ENCODE measurements at places on chromosomes 1 and 21.
A peak's percentile ranks its signal among the peaks of the same experiment; 100 is the strongest.

- DNase-seq: no peak
Measured at GRCh38 chr1:5580926-5581325, 411.3 kb downstream of the NPHP4 start.

- no peak for DNase-seq
Measured at GRCh38 chr21:21714426-21714825, 716.2 kb downstream of the NCAM2 start.

- no peak for DNase-seq
Measured at GRCh38 chr1:154833841-154834240, 36.2 kb downstream of the KCNN3 start.

GRCh38 chr1:206955476-206956451 lies 9.5 kb upstream of the PIGR start:
- no peak for DNase-seq

DNA sequence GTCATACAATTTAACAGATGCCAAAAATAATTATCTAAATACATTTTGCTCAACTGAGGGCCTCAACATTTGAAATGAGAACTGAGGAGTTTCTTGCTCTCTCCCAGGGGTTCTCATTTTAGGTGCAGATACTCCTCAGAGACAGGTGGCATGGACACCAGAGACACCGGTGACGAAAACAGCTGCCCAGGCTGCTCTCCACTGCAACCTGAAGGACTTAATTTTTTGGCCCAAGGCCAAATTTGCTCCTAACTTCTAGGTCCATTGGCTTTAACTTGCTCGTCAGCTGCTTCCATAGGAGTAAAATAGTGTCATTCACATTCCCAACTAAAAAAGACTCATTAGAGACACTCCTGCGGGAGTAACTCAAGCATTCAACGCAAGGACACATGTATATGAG lies 87.0 kb downstream of the NRIP1 start:
- DNase-seq: no peak

DNA sequence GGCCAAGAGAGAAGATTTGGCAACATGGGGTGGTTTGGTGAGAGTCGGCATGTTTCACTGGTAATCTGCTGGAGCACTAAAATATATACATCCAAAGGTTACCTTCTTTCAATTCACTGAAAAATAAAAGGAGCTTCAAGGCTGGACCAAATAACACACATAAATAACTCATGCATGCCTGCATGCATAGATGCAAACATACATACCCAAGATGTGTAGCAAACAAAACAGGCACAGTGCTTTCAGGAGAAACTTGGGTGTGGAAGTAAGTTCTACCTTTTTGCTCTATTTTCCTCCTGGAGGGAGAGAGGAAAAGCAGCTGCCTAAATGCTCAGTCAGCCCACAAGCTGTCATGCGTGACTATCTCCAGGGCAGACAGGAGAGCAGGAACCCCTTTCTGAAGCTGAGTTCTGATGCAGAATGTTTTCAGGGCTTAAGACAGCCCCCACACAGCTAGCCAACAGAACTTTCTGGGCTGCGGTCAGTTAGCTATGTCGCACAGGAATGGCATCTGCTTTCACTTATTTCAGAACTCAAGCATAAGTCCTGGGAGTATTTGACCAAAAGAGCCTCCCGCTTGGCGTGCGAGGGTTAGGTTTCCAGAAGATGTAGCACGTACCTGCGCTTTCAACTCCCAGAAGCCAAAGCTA lies 166.2 kb downstream of the TOMM20 start:
- DNase-seq: no peak

GRCh38 chr1:41315146-41315822 lies 46.0 kb upstream of the FOXO6 start:
- DNase-seq: no peak

DNA sequence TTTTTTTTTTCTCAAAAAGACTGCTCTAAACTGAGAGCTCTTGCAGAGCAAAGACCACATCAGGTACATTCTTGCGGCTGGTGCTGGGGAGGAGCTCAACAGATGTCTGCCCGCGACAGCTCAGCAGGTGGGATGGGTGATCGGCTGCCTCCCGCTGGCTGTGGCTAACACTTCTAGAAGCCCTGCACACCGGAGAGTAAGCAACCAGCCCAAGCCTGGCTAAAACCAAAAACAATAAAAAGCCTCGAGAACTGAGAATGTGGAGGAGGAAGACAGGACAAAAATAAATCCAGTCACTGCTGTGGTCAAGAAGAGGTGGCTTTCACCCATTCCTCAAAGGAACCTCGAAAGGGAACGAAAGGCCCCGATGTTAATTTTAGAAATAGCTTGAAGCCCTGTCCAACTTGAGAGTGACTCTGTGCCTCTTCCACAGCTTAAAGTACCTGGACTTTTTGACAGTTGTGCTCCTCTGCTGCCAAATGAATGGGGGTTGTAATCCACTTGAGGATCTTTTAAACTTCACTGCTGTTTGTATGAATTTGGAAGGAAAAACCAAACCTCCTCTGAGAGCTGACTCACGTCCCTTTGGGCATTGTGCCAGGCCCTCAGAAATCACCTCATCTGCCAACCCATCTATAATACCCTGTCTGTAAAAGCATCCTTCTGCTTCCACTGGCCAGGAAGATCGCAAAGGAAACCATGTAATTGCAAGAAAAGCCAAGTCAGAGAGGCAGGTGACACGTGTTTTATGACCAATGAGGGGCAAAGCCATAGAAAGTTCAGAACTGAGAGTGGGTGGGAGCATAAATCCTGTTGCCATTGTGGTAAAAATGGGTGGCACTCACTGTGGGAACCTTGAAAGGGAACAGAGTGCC lies 78.6 kb downstream of the KCNN3 start:
- DNase-seq: peak; percentile 62

- no peak for DNase-seq
Measured at GRCh38 chr1:28037206-28037605, 51.2 kb downstream of the EYA3 start.

DNA sequence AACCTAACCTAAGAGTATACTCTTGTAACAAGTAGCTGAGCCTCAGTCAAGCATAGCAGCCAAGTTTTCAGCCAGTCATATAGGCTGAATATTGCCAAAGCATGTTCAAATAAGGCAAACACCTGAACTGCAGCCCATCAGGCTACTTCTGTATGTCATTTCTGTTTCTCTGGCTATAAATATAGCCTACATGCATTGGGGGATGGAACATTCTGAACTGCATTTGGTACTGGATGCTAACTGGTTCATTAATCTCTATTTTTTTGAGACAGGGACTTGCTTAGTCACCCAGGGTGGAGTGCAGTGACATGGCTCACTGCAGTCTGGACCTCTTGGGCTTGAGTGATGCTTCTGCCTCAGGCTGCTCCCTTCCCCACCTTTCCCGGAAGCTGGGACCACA lies 37.3 kb downstream of the MAST2 start:
- no peak for DNase-seq

- DNase-seq: no peak
Measured at GRCh38 chr1:113963281-113963906, 15.9 kb upstream of the OLFML3 start.

GRCh38 chr1:182889997-182890396 lies 50.9 kb downstream of the DHX9 start:
- DNase-seq: no peak

- DNase-seq: no peak
Measured at GRCh38 chr1:15935056-15935950, 40.6 kb downstream of the ZBTB17 start.

GRCh38 chr21:38311765-38312164 lies 55.0 kb downstream of the KCNJ15 start:
- no peak for DNase-seq

DNA sequence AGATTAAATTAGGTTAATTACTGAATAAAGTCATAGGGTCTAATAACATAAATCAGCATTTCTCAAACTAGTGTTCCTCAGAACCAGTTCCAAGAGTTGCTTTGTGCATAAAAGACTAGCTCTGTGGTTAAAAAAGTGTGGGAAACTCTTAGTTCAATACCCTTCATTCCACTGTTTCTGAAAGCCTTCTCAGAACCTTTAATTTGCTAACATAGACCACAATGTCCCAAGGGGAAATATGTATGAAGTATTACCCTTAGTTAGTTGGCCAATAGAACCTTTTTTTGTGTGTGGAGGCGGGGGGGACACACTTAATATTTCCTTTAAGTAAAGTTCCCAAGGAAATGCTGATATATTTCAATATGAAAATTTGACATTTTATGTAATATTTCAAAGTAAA lies 20.4 kb downstream of the ODF2L start:
- no peak for DNase-seq

DNA sequence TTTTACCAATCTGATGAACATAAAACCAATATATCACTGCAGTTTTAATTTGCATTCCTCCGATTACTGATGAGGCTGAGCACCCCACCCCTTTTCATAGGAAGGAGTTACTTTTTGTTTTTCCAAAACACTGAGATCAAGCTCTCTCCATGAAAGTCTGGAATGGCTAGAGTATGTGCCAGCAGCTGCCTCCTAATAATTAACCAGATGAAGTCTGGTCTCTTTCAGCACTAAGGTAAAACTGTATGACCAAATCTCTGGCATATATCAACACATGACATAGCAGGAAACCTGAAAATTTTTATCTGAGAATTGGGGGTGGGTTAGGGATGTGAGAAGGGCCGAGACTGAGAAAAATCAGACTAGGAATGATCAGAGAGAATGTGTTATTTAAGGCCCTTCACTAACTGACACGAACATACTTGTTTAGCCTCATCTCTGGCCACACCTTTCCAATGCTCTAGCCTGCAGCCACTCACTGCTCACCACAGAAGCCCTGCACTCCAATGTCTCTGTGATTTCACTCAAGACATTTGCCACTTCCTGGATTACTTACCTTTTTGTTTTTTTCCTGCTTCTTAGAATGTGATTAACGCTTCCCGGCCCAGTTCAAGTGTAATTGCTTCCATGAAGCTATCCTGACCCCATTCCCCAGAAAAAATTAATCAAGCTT lies 34.7 kb downstream of the WASF2 start:
- DNase-seq: no peak

GRCh38 chr1:222995620-222996309 lies 147.3 kb downstream of the TLR5 start:
- DNase-seq: no peak

DNA sequence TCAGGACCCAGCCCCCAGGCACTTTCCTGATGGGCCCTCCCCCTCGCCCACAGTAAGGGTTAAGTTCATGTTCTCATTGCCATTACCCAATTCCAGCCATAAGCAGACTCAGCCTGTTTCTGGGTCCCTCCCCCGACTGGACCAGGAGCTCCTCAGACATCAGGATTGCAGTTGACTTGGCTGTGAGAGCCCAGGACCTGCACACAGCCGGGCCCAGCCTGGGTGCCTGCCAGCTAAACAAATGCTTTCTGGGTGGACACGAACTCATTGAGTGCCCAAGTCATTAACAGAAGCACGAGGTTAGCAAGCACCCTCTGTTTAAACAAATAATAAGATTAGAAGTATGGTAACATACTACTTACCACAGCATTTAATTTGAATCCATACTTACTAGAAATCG lies 147.9 kb upstream of the POU3F1 start:
- no peak for DNase-seq

GRCh38 chr21:17967319-17967718 lies 148.2 kb upstream of the C21orf91 start:
- DNase-seq: no peak

- no peak for DNase-seq
Measured at GRCh38 chr1:113036639-113037321, 36.2 kb upstream of the LRIG2 start.

DNA sequence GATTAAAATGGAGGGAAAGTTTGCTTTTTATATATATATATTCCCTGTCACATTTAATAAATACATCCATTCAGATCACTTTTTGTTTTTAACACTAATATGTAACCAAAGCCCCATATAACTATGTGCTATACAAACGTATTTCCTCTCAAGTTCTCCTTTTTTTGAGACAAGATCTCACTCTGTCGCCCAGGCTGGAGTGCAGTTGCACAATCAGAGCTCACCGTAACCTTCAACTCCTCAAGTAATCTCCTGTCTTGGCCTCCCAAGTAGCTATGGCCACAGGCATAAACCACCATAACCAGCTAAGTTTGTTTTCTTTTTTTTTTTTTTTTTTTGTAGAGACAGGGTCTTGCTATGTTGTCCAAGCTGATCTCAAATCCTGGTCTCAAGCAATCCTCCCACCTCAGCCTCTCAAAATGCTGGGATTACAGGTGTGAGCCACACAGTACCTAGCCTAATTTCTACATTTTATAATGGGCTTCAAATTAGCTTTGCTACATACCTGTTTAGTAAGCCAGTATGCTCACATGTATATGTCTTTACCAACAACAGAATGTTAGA lies 120.0 kb downstream of the TGFBR3 start:
- DNase-seq: no peak

GRCh38 chr21:44405948-44406872 lies 49.1 kb upstream of the LRRC3 start:
- DNase-seq: no peak

- no peak for DNase-seq
Measured at GRCh38 chr1:53060579-53060978, 1.4 kb upstream of the PODN start.

GRCh38 chr1:203629016-203629506 lies 2.4 kb downstream of the ATP2B4 start:
- DNase-seq: no peak

DNA sequence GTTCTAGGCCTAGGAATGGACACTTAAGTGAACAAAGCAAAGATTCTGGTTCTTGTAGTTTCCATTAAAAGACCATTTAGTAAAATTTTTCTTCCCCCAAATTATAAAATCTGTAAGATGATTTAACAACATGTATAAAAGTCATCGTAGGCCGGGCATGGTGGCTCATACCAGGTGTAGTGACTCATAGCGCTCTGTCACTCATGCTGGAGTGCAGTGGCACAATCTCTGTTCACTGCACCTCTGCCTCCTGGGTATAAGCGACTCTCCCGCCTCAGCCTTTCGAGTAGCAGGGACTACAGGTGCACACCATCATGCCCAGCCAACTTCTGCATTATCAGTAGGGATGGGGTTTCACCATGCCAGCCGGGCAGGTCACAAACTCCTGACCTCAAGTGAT lies 9.1 kb downstream of the ASPM start:
- DNase-seq: no peak

- no peak for DNase-seq
Measured at GRCh38 chr1:16126743-16127515, 28.9 kb downstream of the EPHA2 start.

DNA sequence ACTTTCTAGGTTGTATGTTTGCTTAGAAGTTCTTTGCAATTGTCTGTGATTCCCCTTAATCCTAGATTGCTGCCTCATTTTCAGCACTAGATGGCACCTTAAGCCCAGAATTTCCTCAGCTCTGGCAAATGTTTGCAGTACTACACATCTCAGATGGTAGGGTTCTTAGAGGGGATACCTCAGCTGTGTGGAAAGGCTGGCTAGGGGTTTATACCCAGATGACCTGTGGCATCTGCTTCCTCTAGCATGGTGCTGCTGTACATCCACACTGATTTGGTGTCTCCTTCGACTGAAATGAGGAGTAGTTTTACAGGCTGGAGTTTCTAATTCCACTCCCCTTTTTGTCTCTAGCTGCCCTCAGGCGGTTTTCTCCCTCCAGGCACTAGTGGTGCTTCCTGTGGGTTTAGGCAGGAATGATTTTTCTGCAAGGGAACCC lies 23.5 kb downstream of the ASB17 start:
- DNase-seq: no peak

- no peak for DNase-seq
Measured at GRCh38 chr1:28213315-28213714, 19.5 kb downstream of the DNAJC8 start.
